ENCODE measurements at places on chromosomes 5 and 9.
A peak's percentile ranks its signal among the peaks of the same experiment; 100 is the strongest.

DNA sequence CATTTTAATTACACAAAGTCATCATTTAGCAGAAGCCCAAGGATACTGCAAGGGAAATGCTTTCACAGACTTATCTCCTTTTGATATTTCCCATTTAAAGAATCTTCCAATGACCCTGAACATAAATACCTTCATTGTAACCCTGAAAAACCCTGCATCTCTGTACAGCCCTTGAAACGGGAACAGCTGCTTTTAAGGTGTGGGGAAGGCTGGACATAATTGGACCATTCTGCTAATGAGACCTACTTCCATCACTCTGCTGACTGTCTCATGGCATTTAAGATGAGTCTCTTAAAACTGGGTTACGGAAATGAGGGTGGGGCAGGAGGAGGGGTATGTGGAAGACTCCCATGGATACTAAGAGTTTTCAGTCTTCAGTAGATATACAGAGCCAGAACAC is 485.8 kb downstream of the BRINP1 start:
- no peak for DNase-seq

DNA sequence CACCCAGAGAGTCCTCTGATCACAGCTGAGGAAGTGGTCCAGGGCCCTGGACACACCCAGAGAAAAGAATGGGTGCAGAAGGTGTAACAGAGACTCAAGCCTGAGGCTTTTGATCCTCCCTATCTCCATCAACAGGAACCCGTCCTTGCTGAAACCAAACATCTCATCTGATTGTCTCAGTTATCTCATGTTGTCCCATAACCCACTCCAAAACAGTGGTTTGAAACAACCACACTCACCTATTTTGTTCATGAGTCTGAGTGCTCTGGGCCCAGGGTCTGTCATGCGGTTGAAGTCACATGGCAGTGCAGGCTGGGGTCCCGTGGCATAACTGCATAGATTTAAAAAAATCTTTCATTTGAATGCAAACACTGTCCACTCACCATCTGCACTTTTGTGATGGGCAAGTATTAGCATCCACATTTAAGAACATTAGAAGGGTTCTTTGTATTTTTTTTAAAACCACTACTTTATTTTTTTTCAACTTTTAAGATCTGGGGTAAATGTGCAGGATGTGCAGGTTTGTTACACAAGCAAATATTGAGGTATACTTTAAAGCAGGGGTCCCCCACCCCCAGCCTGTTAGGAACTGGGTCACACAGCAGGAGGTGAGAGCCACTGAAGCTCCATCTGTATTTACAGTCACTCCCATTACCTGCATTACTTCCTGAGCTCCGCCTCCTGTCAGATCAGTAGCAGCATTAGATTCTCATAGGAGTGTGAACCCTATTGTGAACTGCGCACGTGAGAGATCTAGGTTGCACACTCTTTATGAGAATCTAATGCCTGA is 255.8 kb downstream of the ROR2 start:
- no peak for DNase-seq

DNA sequence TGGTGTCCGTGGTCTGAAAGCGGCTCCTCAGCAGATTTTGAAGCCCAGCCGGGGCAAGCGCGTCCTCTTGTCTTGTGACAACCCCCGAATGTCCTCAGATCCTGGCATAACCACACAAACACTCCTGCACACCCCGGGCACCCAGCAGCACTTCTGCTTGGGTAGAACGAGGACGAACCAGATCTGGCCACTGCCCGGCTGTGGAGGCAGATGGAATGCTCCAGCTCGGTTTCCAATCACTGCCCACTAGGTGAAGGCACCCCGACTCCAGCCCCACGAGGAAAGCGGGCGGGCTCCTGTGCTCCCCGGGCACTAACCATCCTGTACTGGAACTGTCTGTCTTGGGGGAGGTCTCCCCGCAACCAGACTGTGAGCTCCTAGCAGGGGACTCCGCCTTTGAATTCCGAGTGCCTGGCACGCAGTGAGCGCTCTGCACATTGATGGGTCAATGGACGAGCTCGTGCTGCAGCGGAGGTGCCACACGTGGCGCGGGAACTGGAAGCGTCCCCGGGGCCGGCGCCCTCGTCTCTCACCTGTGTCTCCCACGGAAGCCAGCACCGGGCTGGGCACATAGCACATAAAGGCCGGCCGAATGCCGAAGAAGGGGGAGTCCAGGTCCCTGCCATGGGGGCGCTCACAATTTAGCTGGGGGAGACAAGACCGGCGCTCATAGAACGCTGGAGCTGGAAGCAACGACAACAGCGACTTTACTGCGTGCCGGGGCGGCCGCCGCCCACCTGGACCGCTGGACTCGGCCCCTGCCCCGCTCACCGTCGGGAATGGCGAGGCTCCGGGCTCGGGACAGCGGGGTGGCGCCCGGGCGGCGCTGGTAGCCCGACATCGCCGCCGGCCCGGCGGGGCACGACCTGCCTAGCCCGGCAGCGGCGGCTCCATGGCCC is 608 bp downstream of the ENTR1 start:
- DNase-seq = peak; percentile 27

DNA sequence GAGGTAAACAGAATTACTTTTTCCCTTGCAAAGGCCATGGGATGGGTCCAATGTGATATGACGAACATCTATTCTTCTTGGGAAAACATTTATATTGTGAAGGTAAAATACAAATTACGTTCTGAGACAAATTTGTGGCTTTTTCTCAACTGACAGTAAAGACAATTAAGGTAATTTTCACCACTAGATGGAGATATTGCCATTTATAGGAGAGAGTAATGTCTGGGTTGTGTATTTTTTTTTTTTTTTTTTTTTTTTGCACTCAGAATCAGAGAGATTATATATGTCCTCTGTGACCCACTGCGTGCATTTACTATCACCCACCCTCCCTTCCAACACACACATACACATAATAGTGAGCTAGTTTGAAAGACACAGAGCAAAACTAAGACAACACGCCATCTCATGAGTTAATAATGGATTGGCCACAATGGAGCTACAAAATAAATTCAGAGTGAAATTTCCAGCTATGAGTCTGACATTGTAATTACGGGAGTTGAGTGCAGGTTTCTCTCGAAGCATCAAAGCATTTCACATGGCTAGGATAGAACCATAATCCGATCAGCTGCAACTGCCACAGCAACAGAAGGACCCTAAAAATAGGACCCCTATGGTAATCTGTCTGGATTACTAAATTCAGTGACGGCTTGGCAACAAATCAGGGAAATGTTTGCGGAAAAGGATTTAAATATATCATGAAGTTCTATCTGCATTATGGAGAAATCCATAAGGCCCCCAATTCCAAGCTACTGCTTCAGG is 49.2 kb downstream of the ANXA1 start:
- no peak for DNase-seq

GRCh38 chr5:144467792-144468191 is 297.1 kb downstream of the KCTD16 start:
- no peak for DNase-seq

DNA sequence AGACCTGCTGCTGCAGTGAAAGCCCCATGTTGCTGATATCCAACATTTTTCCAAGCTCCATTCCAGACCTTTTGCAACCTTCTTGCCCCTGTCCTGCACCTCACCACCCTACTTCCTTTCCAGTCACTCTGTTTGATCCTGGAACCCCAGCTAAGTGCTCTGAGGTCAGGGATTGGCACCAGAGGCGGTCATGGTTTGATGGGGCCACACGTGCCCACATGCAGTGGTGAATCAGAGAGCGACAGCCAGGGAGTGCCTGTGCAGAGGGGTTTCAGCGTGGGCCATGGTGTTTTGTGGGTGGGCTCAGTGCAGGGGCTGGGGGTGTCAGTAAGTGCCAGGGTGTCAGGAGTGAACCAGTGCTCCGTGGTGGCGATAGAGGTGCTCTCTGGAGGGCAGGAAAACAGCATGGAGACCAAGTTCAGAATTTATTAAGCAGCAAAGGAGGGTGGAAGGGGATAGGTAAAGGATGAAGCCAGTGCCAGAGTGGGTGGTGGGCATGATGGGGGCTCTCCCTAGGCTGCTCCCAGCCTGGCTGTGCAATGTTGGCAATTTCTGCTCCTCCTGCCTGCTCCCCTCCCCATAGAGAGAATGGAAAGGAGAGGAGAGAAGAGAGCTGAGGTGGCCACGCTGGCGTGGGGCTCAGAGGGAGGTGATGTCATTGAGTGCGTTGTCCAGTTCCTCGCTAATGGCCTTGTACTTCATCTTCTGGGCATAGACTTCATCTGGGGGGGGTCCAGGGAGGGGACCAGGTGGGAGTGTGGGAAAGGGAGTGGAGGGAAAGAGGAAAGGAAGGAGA is 7.0 kb downstream of the TPM2 start:
- DNase-seq = no peak

GRCh38 chr5:170466988-170467707 is 36.7 kb upstream of the KCNIP1 start:
- no peak for DNase-seq

DNA sequence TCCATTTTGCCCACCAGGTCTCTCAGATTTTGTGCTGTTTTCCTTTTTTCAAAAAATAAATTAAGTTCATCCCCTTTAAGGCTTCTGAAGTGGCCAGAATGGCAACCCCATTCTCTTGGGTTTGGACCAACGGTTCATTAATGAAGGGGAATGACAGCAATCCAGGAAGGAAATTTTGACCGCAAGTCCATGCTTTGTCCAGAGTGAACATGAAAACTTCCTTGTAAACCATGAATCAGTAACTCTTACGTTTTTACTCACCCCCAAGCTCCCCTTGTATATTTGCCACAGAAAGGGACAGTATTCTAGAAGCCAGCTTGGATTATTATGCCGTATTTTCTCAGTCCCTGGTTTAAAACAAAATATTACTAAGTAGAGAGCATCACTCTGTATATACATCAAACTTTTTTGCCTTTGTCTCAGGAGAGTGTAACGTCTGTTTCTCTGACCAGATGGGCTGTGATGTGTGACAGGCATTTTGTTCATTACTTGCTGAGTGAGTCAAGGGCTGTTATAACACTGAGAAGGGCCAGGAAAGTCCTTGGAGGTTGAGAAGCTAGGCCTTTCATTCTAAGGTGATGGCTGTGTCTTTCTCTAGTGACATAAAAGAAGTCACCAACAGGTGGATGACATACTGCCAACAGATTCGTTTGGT is 148.2 kb downstream of the SMARCA2 start:
- no peak for DNase-seq

DNA sequence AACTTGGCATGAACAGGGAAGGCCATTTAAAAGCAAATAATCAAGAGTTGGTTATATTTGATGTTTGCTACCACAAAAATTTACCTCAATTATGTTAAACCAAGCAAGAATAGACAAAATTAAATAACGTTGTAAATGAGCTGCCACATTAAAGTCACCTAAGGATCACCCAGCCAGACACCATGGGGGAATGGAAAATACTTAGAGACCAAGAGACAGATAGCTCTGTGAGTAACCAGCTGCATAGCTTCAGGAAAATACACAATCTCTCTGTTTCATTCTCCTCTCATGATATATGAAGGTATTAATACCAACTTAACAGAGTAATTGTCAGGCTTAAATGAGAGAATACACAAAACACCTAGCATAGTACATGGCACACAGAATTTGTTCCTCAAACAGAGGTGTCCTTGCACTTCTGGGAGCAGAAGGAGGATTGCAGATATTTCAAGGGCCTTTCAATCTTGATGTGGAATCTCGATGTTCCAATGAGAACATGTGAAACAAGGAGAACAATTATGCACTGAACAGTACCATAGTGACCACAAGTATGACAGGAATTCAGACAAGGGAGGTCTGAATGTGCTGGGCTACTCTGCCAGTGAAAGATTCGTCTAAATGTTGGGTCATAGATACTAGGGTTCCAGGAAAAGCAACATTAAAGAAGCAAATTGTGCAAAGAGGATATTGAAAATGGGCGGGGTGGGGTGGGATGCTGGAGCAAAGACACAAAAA is 18.6 kb downstream of the JAKMIP2 start:
- DNase-seq = no peak
